Gastrocnemius medialis (tissue), 4 donors: ENCODE measurements at places on chromosomes 5 and 9.

- no peak for DNase-seq
Observed at GRCh38 chr5:9046756-9047481, 499.0 kb downstream of the SEMA5A start.

DNA sequence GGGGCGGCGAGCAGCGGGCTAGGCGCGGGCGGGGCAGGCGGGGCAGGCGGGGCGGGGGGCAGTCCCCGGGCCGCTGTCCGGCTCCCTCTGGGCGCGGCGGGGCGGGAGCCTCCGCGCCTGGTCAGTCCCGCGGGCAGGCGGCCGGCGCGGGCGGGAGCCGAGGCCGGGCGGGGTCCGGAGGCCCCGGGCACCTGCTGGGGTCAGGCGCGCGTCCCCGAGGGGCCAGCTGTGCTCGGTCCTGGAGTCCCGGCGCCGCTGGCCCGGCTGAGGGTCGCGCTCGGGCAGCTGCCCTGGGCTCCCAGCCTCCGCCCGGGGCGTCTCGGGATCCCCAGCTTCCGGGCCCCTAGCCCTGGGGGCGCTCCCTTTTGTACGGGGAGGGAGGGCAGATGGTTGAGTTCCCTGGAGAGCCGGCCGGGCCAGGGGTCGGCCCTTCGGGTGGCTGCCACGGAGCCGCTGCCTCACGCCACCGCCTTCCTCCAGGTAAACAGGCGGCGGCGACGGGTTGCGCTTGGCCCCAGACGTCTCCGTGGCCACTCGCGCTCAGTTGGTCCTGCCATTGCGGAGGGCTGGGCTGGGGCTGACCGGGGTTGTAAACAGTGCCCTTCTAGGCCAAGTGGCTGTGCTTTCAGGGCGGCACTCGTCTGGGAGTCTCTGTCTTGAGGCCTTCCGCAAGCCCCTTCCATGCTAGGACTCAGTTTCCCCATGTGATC is 473 bp downstream of the ZBTB34 start:
- no peak for DNase-seq

GRCh38 chr5:81125959-81126358 is 107.2 kb upstream of the CKMT2 start:
- DNase-seq = no peak

DNA sequence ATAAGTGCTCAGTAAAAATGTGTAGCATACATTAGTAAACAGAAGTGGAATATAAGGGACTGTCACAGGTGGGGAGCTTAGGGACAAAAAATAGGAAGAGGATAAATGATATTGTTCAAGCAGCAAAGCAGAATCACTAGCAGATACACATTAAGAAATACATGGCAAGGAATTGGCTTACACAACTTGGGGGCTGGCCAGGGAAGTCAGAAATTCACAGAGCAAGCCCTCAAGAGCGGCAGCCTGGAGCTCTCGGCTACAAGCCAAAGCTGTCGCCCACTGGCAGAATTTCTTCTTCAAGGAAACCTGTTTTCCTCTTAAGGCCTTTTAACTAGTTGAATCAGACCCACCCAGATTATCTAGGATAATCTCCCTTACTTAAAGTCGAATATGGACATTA is 73.0 kb upstream of the SMIM23 start:
- DNase-seq = no peak

GRCh38 chr5:132049559-132049958 is 10.9 kb upstream of the IL3 start:
- no peak for DNase-seq

DNA sequence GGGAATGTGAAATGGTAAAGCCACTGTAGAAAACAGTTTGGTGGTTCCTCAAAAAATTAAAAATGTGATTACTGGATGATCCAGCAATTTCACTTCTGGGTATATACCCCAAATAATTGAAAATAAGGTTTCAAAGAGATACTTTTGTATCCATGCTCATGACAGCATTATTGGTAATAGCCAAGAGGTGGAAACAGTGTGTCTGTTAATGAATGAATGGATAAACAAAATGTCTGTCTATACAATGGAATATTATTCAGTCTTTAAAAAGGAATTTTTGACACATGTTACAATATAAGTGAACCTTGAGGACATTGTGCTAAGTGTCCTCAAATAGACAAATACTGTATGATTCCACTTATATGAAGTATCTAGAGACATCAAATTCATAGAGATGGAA is 40.1 kb downstream of the NUP214 start:
- no peak for DNase-seq
